ENCODE measurements at places on chromosomes 16 and 17. TPM values are rescaled to one million over a fixed set of nuclear protein-coding genes. Genes with fewer than 3 reads are reported as not detected.
A peak's percentile ranks its signal among the peaks of the same experiment; 100 is the strongest.

GRCh38 chr17:44171931-44172455 is 1.5 kb downstream of the ASB16 start:
- DNase-seq = no peak

DNA sequence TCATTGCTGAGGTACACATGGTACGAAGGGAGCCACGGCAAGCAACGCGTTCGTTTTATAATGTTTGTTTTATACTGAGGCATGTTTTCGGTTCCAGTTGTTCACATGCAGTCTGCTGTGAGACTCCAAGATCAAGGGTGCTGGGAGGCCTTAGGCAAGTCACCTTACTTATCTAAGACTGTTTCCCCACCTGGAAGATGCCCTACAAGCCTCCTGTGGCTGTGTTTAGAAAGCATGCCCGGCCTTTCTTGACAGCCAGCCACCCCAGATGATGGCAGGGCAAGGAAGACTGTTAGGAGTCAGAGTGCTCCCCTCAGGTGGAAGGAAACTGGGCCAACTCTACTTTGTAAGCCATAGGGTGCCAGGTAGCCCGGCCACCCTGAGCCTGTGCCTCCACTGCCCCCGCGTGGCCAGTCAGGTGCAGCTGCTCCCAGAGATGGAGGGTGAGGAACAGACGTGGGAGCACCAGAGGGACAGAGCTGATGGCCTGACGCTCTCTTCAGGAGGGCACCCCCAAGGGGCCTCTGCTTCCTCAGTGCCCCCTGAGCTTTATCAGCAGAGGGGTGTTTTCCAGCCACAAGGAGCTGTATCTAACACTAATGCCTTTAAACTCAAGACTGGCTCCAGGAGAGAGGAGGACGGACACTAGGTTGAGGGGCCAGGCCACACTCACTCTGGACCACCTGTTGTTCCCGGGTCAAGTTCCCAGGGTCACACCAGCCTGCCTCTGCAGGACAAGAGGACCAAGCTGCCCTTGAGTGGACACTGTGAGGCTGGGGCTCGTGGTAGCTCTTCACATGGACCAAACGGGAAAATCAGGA is 5.4 kb downstream of the NAT9 start:
- DNase-seq = no peak

DNA sequence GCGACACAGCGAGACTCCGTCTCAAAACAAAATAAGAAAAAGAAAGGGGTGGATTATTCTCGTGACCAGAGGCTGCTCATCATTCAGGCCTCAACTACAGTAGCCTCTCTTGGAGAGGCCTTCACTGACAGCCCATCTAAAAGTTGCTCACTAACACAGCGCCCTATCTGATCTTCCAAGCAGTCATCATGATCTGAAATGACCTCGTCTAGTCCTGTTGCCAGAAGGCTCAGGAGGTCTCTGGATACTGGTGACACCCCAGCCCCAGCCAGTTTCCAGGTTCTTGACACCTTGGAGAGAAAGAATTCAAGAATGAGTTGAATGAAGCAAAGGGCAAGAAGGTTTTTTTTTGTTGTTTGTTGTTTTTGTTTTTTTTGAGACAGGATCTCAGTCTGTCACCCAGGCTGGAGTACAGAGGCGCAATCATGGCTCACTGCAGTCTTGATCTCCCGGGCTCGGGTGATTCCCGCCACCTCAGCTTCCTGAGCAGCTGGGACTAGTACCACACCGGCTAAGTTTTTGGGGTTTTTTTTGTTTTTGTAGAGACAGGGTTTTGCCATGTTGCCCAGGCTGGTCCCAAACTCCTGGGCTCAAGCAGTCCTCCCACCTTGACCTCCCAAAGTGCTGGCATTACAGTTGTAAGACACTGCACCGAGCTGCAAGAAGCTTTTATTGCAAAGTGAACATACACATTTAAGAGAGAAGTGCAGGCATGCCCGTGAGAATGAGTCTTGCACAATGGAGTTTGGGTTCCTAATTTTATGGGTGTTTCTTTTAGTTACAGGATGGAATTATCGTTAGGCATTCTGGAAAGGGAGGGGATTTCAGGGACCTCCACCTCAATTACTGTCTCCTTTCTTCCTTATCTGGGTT is 2.7 kb upstream of the ZC3H7A start:
- DNase-seq = no peak

DNA sequence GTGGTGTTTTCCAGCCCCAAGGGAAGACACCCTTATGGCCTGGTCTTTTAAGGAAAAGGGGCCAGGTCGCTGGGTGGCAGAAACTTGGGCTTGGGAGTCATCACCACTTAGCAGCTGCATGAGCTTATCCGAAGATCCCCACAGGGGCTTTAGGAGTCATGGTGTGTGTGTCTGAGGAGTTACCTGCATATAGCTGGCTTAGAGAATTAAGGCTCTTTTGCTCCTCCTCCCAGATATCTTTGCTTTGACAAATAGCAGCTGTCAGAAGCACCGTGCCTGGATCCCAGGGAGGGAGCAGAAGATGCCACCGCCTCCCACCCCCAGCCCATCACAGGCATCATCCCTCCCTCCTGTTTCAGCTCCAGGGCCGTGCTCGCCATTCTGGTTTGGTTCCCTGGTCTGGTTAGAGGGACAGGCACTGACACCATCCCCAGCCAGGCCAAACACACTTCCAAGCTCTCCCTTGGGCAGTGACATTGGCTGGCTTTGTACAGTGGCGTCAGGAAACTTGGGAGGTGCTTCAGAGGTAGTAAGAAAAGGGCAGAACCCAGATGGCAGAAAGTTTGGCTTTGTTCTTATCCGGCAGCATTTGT is 17.4 kb downstream of the LDHD start:
- no peak for DNase-seq

DNA sequence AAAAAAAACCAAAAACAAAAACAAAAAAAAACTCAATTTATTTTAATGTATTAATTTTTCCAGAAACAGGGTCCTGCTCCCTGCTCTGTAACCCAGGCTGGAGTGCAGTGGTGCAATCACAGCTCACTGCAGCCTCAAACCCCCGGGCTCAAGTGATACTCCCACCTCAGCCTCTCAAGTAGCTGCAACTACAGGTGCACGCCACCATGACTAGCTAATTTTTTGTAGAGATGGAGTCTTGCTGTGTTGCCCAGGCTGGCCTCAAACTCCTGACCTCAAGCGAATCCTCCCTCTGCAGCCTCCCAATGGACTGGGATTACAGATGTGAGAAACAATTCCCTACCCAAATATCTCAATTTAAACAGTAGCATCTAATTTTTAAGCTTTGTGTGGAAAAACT is 25.2 kb upstream of the EMP2 start:
- DNase-seq = no peak

GRCh38 chr16:81945665-81946064 is 65.6 kb downstream of the SDR42E1 start:
- no peak for DNase-seq

GRCh38 chr17:30377574-30378240 is 1.0 kb upstream of the CPD start:
- no peak for DNase-seq

GRCh38 chr16:50371936-50372595 is 3.3 kb upstream of the BRD7 start:
- DNase-seq = no peak

DNA sequence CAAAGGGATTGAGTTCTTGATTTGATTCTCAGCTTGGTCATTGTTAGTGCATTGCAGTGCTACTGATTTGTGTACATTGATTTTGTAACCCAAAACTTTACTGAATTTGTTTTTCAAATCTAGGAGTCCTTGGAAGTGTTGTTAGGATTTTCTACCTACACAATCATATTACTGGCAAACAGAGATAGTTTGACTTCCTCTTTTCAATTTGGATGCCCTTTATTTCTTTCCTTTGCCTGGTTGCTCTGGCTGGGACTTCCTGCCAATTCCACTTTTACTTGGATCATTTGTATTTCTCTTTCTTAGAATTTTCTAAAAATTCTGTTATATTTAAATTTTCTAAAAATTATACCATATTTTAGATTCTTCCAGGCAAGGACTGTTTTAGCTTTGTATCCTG is 151.1 kb downstream of the FTO start:
- DNase-seq = no peak

- no peak for DNase-seq
Measured at GRCh38 chr16:14364386-14365199, 265.5 kb downstream of the PARN start.

- DNase-seq = peak; percentile 45
Measured at GRCh38 chr17:6523330-6523729, 33.0 kb downstream of the PITPNM3 start.

DNA sequence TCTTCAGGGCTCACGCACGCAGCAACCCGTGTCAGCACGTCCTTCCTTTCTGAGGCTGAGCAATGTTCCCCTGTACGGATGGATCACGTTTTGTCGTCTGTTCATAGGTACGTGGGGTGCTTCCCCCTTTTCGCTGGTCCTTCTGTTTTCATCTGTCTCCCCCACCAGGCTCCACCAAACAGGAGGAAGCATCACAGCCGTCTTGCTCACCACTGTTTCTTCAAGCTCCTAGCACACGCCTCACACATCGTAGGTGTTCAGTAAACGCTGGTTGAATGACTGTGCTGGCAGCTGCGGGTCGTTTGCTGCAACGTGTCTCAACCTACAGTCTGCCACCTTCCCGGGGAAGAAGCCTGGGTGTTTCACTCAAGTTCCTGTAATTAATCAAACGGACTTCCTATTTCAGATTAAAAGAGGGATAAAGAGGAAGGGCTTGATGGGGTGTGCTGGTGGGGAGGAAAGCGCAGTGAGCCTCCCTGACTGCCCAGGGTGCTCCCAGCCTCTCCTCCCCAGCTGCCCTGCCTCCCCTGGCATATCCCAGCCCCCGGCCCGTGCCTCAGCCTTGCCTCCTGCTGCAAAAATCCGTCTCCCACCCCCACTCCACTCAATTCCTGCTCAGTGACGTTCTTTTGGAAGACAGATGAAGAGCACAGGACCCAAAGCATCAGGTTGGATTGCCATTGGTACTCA is 76.7 kb upstream of the DOC2B start:
- no peak for DNase-seq

GRCh38 chr17:32192379-32192778 is 50.1 kb downstream of the RHOT1 start:
- no peak for DNase-seq

DNA sequence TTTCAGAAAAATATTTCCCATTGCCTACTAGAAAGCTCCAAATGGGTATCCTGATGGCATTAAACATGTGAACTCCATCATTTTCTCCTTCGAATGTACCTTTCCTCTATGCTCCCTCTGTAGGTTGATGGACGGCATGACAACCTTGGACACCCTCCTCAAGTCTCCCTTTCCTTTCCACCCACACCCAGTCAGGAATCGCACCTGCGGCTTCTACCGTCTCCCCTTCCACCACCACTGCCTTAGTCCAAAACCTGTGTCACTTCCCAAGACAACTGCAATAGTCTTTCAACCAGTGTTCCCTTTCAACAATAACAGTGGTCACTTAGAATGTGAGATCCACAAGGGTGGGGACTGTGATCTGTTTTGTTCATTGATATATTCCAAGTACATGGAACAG is 233.1 kb upstream of the AXIN2 start:
- no peak for DNase-seq

GRCh38 chr16:71673582-71673973 is 47.6 kb downstream of the MARVELD3 start:
- DNase-seq = no peak

DNA sequence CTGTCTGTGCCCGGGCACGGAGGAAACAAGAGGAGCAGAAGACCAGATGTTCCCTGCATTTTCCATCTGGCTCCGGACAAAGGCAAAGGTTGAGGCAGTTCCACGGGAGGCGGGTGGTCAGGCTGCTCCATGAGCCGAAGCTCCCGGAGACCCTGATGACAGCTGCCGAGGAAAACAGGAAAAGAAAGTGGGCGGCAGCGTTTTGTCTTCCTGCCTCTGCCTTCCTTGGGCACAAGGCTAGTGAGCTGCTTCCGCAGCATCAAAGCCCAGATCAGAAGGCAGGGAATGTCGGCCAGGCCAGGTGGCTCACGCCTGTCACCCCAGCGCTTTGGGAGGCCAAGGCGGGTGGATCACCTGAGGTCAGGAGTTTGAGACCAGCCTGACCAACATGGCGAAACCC is 16.2 kb downstream of the SLC43A2 start:
- DNase-seq = no peak

DNA sequence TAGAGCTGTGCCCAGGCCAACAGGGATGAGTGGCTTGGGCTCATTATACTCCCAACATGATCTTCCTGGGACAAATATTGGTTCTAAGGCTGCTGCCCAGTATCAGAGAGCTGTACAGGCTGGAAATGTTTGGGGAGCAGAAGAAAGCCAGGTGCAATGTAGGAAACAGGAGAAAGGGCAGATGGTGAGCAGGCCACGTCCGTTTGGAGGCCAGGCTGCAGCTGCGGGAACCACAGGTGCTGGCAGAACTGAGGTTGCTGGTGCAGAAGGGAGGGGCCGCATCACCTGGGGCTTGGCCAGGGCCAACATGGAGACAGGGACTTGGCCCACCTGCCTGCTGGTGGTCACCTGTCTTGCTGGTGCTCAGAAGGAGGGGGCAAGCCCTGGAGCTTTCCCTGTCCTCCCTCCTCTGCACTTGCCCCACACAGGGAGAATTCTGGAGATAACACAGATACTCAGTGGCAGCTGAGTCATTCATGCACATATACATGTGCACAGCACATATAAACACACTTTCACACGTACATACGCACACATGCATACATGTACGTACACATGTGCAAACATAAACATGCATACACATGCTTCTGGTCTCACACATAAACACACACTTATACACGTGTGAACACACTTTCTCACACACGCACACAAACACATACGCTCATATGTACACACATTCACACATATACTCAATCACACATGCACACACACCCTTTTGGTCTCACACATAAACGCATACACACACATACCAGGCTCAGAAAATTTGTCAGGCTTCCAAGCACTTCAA is 67.7 kb downstream of the WSCD1 start:
- no peak for DNase-seq

DNA sequence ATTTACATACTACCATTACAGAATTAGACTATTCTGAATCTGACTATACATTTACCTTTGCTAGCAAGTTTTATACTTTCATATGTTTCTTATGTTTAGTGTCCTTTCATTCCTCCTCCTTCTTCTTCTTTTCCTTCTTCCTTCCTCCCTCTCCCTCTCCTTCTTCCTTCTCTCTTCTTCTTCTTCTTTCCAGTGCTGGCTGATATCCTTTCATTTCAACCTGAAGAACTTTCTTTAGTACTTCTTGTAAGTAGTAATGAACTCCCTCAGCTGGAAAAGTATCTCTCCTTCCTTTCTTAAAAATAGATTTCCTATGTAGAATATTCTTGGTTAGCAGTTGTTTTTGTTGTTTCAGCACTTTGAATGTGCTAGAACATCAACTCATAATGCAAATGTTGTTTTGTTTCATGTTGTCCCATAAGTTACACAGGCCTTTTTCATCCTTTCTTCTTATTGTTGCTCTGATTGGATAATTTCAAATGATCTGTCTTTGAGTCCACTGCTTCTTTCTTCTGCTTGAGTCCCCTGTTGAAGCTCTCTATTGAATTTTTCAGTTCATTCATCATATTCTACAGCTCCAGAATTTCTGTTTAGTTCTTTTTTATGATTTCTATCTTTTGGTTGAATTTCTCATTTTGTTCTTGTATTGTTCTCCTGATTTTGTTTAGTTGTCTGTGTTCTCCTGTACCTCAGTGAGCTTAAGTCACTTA is 15.1 kb upstream of the TBX4 start:
- DNase-seq = no peak

Gene SLC52A1
- 25.0 TPM for total RNA-seq

Gene ASPA
- 0.98 TPM for total RNA-seq

Gene OR1A1
- total RNA-seq = not detected

Gene WSB1
- 206 TPM for total RNA-seq

Gene SOCS7
- total RNA-seq = 32.9 TPM

Gene DHX58
- 10.2 TPM for total RNA-seq

Gene TEX19
- not detected for total RNA-seq

Gene DPEP3
- not detected for total RNA-seq

Measured in suprapubic skin (tissue), 4 donors.